AG08395 (cell line): ENCODE measurements at places on chromosomes 2 and 18.
A peak's percentile ranks its signal among the peaks of the same experiment; 100 is the strongest.

DNA sequence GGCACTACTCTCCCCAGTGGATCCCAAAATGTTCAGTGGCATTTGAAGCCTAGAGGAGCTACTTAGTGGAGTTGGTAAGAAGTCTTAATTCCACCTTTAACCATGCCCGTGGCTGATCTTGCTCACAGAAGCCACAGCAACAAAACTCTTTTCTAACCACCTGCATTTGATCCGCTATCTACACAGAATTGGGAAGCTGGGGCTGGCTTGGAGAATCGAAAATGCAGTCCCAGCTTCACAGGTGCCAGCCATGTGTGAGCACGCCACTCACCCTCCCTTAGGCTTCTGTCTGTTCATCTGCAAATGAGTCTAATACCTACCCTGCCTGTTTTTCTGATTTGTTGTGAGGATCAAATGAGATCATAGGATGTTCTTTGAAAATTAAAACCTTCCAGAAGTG is 182.6 kb downstream of the BCL11A start:
- DNase-seq = no peak

- peak; percentile 62 for DNase-seq
These were observed 13.0 kb downstream of the RRM2 start for GRCh38 chr2:10135296-10136089.

DNA sequence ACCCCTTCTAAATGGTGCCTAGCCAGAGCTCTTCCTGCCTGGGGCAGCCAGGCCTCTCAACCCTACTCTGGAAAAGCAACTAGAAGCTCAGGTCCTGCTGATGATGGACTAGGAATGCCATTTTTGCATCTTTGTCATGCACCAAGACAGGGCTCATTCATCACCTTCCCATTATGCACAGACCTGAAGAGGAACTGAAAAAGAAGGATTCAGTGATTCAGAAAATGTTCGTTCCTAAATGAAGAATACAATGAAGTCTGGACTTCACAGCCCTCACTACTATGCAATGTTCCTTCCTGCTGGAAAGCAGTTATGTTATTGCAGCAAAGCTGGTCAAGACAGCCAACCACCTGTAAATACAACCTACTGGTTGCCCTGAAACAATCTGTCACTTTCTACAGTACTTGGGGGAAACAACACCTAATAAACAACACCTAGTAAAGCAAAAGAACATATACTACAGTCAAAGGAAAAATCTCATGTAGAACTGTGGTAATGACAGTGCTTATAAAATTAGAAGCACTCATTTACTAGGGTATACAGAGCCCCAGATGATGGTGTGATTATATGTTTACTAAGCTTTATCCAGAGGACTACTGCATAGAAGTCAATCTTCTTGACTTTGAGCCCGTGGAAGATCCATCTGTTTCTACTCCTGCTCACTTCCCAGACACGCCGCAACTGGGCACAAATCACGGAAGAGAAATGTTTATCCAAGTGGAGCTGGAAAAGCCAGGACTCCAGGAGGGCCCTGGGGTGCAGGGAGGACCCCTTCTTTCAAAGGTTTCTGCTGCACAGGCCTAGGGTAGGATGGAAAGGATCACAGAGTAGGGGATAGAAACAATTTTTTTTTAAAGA is 103.1 kb upstream of the THOC1 start:
- no peak for DNase-seq

DNA sequence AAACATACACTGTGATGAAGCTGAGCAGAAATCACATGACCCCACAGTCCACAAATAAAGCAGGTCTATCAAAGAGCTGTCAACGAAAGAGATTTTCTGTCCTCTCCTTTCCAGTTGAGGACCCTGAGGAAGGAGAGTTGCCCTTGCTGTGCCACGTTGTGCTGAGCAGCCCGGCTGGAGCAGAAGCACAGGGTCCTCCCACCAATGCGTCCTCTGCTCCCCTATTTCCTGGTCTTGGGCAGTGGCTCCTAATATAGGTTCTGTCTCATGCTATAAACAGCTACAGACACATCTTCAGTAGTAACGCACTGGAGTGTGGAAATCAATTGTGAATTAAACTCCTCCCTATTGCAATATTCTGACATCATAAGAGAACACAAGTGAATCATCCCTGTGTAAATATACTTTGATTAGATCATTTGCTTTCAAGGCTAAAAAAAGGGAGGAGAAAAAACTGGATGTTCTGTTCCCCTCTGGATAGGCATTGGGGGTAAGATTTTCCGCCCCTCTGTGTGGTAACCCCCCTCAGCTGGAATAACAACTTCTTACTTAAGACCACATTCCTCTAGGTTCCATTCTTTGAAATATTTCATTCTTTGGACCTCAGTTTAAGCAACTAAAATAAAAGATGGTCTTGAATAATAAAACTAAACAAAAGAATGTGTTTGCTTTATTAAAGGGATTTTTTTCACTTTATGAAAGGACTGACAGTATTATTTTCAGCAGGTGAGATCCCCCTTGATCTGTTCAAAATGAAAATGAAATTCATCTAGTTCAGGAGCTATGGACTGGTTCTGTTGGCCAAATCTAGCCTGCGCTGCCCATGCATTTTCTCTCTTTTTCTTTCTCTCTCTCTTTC is 8.3 kb upstream of the RHOB start:
- DNase-seq = peak; percentile 45

DNA sequence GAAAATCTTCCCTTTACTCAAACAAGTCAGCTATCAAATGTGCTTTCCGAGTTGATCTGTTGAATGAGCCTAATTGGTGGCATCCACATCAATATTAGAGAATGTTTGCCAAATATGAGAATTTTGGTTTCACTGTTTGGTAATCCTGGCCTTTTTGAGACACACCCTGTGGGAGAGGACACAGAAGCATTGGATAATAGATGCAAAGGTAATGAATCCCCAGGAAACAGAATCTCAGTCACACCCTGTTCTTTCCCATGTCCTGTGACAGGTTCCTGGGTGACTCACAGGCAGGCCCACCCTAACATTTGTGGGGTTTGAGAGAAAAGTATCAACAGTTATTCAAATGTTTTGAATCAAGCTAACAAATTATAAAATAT is 99.8 kb upstream of the PELI1 start:
- no peak for DNase-seq

- no peak for DNase-seq
These were observed 115.2 kb upstream of the EPAS1 start for GRCh38 chr2:46181789-46182530.

- no peak for DNase-seq
These were observed 192.6 kb downstream of the SH3RF3 start for GRCh38 chr2:109321570-109321969.

DNA sequence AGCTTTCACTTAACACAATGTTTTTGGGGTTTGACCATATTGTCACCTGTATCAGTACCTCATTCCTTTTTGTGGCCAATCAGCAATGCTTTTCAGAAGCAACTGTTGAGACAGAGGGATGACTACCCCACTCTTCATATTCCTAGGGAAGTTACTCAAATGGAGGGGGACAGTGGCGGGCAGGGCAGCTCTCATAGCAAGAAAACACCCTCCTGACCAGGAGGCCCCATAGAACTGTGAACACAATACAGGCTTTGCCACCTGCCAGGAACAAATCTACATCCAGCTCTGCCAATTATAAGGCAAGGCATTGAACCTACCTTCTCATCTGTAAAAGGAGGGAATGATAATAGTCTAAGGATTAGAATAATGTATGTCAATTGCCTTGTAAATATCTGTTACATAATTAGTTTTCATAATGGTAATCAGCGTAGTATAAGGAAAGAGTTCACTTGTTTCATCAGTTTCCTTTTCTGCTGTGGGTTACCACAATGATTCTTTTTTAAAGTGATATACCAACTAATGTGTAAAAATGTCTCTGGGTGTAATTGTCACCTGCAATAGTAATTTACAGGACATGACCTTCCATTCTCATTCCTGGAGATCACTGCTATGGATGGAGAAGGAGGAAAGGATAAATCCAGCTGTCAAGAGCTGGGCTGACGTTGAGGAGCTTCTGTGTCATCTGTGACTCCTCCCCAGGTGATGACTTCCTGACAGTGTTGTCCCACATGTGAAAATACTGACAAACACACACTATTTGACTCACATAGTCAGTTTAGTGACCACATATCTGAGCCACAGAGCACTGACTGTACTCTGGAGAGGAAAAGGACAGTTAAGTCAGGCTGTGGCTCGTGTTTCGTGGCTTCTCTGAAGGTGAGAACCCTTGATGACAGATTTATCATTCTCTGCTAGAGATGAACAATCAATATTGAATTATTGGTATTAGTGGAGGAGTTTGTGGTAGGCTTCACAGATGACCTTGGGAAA is 13.5 kb downstream of the ALPK2 start:
- DNase-seq = no peak

- DNase-seq = no peak
These were observed 136.2 kb upstream of the MGAT5 start for GRCh38 chr2:134117676-134118075.

GRCh38 chr2:20185176-20186022 is 39.5 kb downstream of the SDC1 start:
- no peak for DNase-seq

GRCh38 chr2:40955635-40956034 is 503.7 kb upstream of the SLC8A1 start:
- DNase-seq = no peak

DNA sequence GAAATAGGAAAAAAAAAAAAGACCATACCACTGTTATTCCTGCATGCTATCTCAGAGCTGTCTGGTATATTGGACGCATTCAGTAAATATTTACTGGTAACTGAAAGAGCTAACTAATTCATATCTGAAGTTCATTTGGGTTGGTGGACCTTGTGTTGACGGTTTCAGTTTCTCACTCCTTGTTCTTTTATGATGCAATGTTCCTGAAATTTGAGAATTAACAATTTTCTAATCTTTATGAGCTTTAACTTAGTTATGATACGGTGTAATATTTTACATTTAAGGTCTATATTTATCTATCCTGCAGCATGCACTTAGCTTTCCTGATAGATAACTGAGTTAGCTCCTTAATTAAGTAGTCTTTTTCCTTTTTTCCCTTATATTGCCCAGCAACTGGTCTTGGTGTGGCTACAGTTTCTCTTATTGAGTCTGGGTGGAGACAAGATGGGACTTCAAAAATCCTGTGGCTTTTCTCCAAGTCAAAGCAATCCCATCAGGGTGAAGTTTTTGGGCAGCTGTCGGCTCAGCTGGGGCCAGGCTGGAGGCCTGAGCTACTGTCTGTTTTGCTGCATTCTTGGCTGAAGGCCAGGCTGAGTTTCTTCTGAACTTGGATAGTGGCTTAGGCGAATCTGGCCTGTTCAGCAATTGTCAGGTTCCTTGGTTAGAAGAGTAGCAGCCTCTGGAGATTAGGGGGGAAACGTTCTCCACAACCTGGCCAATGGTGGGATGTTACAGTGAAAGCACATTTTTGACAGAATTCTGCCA is 78.4 kb upstream of the MEX3C start:
- DNase-seq = no peak

- DNase-seq = no peak
These were observed 15.8 kb downstream of the D2HGDH start for GRCh38 chr2:241750076-241750840.

DNA sequence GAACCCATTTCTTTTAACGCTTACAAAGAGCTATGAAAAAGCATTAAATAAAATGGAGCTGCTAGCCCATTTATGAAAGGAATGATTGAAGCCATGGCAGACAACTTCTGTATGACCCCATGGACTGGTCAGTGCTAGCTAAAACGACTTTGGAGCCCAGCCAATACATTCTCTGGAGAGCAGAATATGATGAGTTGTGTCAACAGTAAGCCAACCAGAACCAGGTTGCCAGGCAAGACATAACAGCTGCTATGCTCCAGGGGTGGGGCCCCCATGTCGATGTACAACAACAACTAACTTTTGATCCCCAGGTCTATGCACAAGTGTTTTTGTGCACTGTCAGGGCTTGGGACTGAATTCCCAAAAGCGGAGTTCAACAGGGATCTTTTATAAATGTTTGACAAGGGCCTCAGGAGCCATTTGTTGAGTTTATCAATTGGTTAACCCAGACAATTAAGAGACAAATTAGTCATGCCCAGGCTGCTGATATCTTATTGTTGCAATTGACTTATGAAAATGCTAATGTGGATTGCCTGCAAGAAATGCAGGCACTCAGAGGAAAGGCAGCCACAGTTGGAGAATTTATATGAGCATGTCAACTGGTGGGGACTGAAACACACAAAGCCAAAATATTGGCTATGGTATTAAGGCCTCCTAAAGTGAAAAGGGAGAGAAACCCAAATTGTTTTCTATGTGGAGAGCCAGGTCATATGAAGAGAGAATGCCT is 64.6 kb upstream of the MYO3B start:
- DNase-seq = no peak

DNA sequence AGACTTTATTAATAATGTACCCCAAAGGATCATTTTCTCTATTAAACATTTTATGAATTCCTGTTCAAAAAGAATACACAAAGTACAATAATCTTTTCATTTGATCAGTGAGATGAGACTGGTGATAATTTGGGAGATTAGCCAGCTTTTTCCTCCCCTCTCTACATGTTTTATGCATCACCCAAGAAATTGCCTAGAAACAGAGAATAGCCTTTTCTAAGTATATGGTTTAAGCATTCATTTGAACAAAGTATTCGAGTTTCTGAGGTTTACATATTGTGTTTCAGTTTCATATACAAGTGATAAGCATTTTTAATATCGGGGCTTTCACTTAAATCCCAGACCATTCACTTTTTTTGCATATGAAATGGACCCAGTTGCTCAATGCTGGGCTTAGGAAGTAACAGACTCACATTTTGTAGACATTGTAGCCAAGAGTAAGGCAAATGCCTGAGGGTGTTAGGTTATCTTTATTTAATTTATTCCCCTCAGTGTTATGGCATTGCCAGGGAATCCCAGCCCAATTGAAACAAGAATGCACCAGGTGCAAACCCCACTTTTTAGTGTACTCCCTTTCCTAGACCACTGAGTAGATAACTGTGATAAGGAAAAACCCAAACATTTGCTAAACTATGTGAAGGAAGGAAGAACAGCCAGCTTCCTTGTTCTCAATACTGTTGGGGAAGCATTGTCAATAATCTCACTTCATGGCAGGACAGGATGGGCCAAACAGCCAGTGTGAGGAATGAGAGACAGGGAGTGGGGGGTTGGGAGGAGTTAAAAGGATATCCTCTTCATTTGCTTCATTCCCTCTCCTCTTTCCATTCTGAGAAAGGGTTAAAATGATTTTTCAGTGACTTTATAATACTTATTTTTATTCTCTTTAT is 3.5 kb downstream of the CPO start:
- DNase-seq = no peak

DNA sequence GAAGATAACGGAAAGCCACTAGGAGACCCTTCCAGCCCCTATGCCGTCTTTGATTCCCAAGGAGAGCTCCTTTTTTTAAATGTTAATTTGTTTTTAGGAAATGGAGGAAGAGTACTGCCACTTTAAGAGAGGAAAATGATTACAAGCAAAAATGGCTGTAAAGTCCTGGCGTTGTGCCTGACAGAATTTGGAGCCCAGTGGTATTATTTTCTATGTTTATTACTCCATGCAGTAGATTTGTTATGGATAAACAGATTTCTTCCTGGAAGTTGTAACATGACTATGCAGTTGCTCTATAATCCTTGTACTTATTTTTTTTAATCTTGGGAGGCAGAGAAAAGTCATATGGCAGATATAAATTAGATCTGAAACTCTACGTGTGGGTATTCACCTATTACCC is 141.3 kb downstream of the GBX2 start:
- no peak for DNase-seq

GRCh38 chr2:158102446-158102845 is 770 bp downstream of the UPP2 start:
- DNase-seq = no peak
